OCI-M1 (cell line): ENCODE measurements at places on chromosomes 16 and 17.

GRCh38 chr17:34764716-34765115, 185.3 kb downstream of the TMEM132E start:
- DNase-seq: no peak

DNA sequence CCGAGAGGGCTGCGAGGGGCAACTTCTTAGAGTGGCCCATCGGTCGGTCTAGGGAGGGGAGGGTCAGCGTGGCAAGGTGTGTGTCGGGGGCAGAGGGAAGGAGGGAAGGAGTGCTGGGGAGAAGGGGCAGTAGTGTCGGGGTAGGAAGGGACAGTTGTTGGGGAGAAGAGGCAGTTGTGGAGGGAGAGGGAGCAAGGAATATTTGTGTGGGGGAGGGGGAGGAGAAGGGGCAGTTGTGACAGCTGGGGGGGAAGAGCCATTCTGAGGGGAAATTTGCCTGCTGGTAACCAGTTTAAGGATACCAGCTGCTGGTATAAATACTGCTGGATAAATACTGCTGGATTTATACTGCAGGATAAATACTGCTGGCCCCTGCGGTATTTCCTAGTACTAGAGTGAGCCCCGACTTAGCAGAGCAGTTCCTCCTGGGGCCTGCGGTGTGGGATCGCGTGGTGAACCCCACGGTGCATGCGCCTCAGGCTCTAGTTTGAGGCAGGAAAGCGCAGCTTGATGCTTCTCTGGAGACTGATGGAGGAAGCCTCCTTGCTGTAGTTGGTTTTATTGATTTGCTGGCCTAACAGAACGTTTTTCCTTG, 309 bp downstream of the DNAH2 start:
- DNase-seq: peak; percentile 53

DNA sequence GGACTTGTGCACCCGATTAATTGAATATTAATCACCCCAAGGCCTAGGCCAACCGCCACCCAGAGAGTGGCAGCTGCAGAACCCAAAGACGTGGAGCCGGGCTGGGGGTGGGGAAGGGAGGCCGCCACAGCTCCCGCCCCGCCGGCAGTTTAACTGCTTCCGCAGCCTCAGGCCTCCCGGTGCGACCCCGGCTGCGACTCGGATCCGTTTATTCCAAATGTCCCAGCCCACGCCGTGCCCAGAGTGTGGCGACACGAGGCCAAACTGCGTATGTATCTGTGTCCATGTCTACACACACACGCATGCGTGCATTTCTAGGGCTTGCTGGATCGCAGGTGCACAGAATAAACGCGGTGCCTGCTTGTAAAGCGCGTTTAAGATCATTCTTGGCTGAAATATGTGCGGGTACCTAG, 802 bp upstream of the TOB1 start:
- DNase-seq: peak; percentile 91

DNA sequence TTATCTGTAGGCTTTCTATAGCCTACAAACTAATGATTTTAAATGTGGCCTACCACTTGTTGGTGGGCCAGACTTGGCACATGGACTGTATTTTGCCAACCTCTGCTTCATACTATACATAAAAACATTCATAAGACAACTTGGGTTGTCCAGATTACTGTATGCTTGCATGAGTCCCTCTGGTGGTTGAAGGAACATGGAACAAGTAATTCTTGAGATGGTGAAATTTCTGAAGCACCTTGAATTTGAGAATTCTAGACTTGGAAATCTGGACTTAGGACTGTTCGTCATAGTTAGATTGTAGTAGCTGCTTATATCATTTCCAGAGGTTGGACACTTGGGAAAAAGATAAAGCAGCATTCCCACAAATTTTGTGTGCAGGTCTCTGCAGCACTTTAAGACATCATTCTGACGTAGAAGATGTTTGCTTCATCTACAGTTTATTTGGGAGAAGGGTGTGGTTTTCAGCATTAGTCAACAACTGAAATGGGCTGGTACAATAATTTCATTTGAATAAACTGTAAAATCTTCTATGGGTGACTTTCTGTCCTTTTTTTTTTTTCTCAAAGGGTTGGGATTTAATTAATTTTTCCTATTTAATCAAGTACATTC, 31.2 kb downstream of the NFATC3 start:
- peak; percentile 54 for DNase-seq

- no peak for DNase-seq
Measured at GRCh38 chr17:50055055-50055425, 870 bp upstream of the ITGA3 start.

- DNase-seq: no peak
Measured at GRCh38 chr17:49727380-49727779, 19.6 kb upstream of the SLC35B1 start.

- peak; percentile 38 for DNase-seq
Measured at GRCh38 chr16:8087597-8088289, 502.6 kb downstream of the TMEM114 start.

- no peak for DNase-seq
Measured at GRCh38 chr16:2523801-2524231, 3.6 kb downstream of the AMDHD2 start.

GRCh38 chr16:24966031-24966430, 49.1 kb downstream of the ARHGAP17 start:
- DNase-seq: no peak

DNA sequence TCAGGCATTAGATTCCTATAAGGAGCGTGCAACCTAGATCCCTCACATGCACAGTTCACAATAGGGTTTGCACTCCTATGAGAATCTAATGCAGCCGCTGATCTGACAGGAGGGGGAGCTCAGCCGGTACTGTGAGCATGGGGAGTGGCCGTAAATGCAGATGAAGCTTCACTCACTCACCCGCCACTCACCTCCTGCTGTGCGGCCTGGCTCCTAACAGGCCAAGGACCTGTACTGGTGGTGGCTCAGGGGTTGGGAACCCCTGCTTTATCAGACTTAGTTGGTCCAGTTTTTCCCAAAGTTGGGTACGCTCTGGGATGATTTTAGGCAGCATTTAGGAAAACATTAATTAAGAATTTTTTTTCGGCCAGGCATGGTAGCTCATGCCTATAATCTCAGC, 103.8 kb downstream of the MARF1 start:
- DNase-seq: no peak

GRCh38 chr16:46926470-46927225, 42.5 kb downstream of the GPT2 start:
- no peak for DNase-seq

DNA sequence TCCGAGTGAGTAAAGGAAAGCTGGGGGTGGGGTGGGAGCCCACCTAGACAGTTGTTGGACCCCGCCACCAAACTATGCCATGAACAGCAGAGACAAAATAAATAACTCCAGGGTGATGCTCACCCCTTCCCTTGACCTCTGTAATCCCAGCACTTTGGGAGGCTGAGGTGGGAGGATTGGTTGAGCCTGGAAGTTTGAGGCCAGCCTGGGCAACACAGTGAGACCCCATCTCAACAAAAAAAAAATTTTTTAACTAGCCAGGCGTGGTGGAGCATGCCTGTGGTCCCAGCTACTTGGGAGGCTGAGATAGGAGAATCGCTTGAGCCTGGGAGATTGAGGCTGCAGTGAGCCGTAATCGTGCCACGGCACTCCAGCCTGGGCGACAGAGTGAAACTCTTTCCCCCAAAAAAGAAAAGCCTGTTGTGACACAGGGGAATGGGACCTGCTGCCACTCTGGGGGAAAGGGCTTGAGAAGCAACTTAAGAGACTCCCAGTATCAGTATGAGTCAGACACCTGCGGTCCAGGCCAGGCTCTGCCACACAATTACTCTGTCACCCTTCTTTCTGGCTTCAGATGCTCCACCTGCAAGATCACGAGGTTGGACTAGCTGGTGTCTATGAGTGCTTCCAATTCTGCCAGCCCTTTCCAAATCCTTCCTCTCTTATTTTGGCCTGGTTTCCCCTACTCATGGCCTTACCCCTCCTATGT, 5.0 kb downstream of the SGCA start:
- no peak for DNase-seq

DNA sequence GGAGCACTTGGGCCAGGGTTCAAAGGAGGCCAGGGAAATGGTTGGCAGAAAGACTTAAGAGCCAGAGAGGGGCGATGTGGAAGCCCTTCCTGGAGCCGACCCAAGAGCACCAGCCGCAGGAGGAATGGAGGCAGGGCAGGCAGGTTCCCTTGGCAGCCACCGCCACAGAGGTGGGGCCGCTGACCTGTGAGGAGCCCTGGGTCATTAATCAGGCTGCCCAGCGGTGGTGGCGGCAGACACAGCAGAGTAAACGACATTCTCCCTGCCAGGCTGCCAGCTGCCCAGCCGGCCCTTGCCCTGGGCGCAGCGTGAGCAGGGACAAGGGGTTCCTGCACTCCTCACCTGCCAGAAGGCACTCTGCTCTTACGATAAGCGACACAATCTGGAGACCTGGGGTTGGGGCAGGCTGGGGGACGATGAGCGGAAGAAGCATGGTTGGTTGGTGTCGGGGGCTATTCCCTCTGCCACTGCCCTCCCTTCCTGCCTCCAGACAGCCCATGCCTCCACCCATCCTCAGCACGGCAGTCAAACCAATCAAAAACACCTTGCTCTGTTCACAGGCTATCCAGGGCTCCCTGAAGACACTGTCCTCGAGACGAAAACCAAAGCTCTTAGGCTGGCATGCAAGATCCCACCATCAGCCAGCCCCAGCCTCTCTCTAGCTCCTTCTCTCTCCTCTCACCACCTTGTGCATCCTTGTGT, 40.9 kb downstream of the PLXDC1 start:
- DNase-seq: no peak
